ENCODE measurements at places on chromosomes 16 and 17.
A peak's percentile ranks its signal among the peaks of the same experiment; 100 is the strongest.

- no peak for DNase-seq
Measured at GRCh38 chr17:38326996-38327792, 16.6 kb downstream of the GPR179 start.

DNA sequence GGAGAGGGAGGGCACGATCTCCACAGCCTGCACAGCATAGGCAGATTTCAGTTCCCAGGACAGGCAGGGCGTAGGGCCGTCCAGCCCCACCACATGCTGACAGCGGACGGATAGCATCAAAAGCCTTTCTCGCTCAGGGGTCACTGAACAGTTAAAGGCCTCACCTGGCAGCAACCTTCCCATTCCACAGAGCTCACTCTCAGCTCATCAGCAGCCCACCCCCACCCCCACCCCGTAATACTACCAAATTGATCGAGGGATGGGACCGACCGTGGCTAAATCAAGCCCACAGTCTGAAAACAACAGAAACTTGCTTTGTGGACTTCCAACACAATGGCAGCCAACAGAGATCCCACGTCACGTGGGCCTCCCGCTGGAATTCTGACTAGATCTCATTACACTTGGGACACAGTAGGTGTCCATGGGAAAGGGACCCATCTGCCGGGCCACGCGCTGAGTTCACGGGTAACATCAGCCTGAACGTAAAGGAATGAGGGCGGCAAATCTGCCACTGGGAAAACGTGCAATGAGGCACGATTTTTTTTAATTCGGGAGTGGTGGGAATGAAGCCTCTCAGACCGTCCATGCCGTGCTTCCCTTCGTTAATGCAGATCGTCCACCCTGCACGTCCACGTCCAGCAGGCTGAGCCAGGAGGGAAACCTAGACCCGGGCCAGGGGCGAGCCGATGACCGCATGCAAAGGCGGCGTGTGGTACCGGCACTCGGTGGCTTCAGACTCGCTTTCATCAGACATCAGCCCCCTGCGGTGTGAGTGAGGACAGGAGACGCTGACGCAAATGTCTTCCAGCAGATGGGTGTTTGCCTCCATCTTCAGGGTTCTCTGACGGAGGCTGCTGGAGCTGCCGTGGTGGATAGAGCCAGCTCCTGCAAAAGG is 92.1 kb downstream of the TBC1D16 start:
- DNase-seq = no peak

- no peak for DNase-seq
Measured at GRCh38 chr17:51135956-51136355, 15.3 kb upstream of the SPAG9 start.

GRCh38 chr16:82185012-82185411 is 15.0 kb upstream of the MPHOSPH6 start:
- DNase-seq = no peak

- DNase-seq = no peak
Measured at GRCh38 chr16:2952679-2953078, 11.4 kb upstream of the KREMEN2 start.

GRCh38 chr17:38660097-38661025 is 14.4 kb downstream of the EPOP start:
- no peak for DNase-seq

- no peak for DNase-seq
Measured at GRCh38 chr17:59558039-59558438, 7.4 kb upstream of the DHX40 start.

- no peak for DNase-seq
Measured at GRCh38 chr17:13601322-13601775, 380 bp downstream of the HS3ST3A1 start.

DNA sequence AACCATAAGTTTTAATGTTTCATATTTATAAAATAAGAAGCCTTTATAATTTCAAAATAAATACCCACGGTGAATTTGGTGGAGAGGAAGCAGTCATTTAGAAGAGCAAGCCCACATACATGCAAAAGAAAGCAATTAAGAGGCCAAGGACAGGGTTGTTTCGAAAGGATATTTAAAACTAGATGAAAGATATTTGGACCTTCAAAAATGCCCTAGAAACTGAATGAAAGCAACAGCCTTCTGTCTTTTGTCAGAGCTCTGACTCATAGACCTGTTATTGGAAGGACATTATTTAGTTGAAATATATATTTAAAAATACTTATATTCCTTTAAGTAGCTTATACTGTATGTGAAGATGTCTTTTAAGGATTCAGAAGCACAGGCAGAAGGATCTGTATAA is 8.6 kb upstream of the METTL9 start:
- no peak for DNase-seq

GRCh38 chr16:51084074-51084928 is 66.8 kb downstream of the SALL1 start:
- no peak for DNase-seq

DNA sequence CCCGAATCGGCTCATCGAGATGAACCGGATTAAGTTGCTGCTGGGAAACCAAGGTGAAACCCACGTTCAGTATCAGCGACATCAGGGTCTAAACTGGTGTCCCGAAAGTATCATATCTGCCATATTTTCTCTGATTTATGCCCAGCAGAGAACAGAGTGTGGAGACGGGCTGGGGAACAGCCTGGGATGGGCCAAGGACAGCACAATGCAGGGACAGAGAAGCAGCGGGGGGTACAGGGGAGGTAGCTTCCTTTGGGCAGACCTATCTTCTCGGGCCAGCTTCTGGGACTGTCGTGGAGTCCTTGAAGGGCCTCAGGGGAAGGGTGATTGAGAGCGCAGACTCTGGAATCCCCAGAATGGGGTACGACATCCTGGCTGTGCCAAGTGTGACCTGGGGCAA is 17.5 kb upstream of the MLKL start:
- no peak for DNase-seq

- no peak for DNase-seq
Measured at GRCh38 chr17:43543771-43544575, 2.2 kb downstream of the ETV4 start.

- no peak for DNase-seq
Measured at GRCh38 chr16:58046936-58047335, 21.4 kb downstream of the MMP15 start.

- no peak for DNase-seq
Measured at GRCh38 chr17:50042211-50042610, 13.7 kb upstream of the ITGA3 start.

DNA sequence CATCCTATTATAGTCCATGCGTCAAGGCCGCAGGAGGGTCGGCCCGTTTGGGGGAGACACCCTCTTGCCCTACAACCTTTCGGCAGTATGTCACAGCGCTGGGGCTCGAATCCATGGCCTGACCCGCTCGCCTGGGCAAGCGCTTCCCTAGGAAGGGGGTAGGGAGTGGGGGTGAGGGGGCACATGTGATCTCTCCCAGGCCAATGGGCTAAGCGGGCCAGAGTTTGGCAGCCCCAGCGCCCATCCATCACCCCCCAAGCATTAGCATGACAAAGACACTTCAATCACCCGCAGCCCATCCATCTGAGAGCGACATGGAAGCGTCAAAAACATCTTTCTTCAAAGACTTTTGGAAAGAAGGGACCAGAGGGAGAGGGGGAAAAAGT is at the start of gene HOXB1:
TSS of gene HOXB1 (minus strand) at position 125 of the 386 bp plus-strand sequence. CDS start at position 18, 107 bp downstream.
- DNase-seq = no peak

GRCh38 chr17:47776330-47777197 is 43.5 kb downstream of the TBX21 start:
- DNase-seq = no peak

DNA sequence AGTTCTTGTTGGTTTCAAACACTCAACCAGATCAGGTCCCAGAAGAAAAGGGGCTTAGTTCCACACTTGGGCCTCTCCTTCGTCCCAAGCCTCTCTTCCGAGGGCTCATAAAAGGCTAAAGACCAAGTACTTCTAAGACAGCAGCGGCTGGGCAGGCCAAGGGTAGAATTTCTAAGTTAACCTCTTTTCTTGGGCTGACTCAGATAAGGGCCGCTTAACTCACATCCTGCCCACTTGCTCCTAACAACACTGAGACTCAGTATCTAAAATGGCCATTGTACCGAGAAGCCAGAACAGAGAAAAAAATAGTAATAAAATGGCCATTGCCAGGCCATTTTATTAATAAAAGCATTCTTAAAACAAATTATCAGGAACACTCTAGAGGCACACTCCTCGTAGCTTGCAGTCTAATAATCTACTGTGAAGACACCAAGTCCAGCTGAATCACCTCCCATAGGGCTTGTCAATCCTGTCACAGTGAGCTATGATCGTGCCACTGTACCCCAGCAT is 42.1 kb downstream of the RANBP10 start:
- DNase-seq = no peak

GRCh38 chr17:12789481-12790248 is at the start of gene ARHGAP44:
ARHGAP44 (plus strand) TSS chr17:12789498; CDS start chr17:12789839, 341 bp downstream.
- DNase-seq = no peak

GRCh38 chr16:49419862-49420261 is 46.3 kb downstream of the C16orf78 start:
- DNase-seq = no peak

DNA sequence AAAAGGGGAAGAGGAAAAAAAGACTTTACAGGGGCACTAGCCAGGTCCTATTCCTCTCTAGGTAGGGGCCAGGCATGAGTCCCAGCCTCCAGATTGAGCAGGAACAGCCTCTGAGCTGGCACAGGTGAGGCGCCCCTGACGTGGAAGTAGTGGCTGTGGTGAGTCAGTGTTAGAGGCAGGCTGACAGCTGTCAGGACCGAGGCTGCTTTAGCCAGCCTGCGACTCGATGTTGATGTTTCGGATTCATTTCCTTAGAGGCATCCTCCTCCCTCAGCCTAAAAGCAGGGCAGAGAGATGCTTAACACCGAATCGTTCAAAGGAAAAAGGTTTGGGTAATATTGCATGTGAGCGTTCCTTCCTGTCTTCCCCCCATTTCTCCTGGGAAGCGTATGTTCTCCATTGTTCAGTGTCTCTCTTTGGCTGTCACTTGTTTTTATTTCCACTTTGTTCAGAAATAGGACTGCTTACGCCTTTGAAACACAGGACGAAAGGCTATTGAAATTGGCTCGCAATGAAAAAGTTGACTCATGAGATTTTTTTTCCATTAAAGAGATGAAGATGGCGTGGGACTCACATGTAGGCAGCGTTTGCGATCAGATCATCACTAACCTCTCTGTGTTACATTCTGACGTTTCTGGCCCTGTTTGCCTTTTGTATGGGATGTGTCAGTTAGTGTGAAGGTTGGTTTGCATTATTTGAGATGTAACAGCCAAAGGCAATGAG is 1.3 kb downstream of the KIAA0513 start:
- peak; percentile 69 for DNase-seq

- peak; percentile 54 for DNase-seq
Measured at GRCh38 chr16:74868501-74868900, 93.9 kb upstream of the FA2H start.

DNA sequence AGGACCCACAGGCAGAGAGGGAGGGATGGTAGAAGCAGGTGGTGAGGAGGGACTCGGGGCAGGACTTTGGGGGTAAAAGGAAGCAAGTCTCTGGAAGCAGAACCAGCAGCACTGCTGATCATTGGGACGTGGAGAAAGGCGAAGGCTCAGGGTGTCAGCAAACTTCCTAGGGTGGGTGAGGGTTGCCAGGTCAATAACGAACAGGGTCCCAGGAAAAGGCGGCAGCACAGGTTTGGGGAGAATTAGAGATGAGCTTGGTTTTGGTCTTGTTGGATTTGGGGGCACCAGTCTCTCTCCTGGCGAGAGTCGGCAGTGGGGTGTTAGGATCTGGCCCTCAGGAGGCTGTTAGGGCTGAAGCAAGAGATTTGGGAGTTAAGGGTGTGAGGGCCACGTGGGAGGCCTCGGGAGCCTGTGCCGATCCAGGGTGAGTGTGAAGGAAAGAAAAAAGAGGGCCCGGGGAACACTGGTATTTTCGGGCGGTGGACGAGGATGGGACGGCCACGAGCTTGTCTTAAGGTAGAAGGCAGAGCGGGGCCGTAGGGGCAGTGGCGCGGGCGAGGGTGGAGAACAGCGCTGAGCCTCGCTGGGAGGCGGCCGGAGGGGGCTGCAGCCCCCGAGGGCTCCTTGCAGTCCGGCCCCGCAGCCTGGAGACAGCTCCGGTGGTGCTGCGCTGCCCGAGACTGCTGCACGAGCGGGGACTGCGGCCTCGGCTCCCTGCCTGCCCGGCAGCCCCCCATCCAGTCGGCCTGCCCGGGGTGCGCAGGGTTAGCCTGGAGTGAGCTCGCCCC is 765 bp upstream of the ADORA2B start:
- no peak for DNase-seq

GRCh38 chr17:4610656-4611055 is 26.3 kb downstream of the SMTNL2 start:
- no peak for DNase-seq

- no peak for DNase-seq
Measured at GRCh38 chr17:79451167-79451566, 159.7 kb downstream of the RBFOX3 start.

GRCh38 chr17:29197516-29198272 is 17.5 kb upstream of the MYO18A start:
- no peak for DNase-seq

GRCh38 chr17:68318103-68318991 is 27.1 kb downstream of the ARSG start:
- DNase-seq = no peak

- no peak for DNase-seq
Measured at GRCh38 chr17:80901319-80901718, 90.3 kb upstream of the CHMP6 start.

DNA sequence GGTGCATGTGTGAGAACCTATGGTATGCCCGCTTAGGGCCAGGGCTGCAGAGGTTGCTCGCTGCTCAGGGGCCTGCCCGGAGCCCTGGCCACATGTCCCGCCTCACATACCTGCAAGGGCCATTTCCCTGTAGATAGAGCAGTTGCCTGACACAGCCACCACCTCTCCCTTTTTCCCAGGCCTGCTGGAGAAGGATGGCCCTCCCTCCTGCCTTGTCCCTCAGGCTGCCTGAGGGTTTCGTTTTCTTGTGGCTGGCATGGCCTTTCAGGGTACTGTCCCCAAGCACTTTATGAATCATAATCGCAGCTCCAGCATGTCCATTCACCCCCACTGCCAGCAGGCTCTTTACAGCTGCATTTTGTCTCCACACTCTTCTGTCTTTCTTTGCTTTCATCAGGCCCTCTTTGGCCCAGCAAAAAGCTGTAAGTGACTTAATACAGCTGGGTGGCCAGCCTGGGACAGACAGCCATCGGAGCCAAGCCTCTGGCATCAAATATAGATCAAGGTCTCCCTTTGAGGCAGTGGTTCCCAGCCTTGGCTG is 65.7 kb downstream of the MPRIP start:
- DNase-seq = no peak

GRCh38 chr17:10737168-10737622 is 7.4 kb upstream of the TMEM220 start:
- DNase-seq = no peak

DNA sequence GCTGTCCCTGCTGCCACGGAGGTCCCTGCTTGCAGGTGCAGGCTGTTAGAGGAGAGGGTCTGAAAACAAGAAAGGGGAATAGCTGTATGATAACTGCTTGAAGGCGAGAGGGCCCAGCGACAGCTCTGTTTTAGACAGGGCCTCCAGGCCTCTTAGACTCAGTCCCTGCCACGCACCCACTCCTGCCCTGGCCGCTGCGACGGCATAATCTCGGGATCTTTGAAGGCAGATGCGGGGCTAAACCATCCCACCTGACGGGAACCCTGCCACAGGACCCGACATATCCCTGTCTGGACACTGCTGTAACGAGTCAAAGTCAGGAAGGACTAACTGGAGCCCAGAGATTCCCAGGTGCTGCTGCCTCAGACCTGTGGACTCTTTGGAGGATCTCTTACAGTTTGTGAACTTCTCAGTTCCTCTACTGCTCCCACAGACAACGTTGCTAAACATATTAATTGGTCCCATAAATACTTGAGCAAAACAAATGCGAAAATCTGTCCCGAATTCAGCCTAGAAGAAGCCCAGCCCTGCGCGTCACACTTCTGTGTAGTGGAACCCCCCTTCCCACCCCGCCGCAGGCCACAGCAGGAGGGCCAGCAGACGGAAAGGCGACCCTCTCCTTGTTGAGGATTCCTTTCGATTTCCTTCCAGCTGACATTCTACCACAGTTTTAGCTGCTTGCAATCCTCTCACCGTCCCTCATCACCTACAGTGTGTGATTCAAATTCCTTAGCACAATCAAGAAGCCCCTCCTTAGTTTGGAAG is 998 bp upstream of the TMEM11 start:
- no peak for DNase-seq
